ENCODE measurements at places on chromosomes 16 and 17.

- no peak for DNase-seq
These were observed 25.7 kb upstream of the SLC47A1 start for GRCh38 chr17:19507775-19508576.

GRCh38 chr16:1154291-1154886 lies 1.5 kb downstream of the CACNA1H start:
- DNase-seq, result no peak

DNA sequence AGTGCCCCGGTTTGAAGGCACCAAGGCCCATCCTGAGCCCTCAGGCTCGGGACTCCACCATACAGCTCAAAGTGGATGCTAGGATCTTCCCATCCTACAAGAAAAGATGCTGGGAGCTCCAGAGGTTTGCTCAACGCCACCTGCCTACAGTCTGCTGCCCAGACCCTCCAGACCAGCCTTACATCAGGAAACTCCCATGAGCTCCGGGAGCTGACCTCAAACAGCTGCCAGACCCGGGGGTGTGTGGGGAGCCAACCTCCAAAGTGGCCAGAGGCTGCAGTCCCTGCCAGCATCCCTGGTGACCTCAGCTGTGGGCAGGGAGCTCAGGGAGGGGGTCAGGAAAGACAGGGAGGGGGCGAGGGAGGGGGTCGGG lies 43.8 kb downstream of the C16orf82 start:
- no peak for DNase-seq

- no peak for DNase-seq
These were observed 1.6 kb downstream of the AHSP start for GRCh38 chr16:31529108-31529936.

GRCh38 chr16:67893743-67894399 lies 817 bp downstream of the PSKH1 start:
- DNase-seq, result no peak

DNA sequence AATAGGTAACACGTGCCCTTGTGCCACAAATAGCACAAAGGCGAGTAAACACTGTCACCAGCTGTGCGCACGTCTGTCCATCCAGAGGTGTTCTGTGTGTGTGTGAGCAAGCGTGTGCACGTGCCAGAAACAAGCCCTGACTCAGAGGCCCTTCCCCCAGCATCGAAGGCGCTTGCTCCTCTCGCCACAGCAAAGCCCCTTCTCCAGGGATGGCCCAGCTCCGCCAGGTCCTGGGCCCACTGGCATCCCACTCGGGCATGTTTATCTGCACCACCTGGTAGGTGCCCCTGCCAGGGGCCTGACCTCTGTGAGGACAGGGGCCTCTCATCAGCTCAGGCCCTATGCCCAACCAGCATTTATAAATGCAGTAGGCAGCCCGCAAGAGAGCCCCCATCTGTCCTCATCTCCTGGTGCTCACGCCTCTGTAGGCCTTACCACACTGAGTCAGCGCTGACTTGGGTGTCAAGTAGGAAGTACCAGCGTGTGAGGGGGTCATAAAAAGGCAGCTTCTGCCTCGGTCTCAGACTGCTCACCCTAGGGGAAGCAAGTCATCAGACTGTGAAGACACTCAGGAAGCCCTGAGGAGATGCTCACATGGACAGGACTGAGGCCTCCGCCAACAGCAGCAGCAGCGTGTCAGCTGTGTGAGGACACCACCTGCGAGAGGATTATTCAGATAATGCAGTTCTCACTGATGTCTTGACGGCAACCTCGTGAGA lies 10.8 kb downstream of the TMEM235 start:
- no peak for DNase-seq

GRCh38 chr16:79871906-79872305 lies 271.4 kb upstream of the MAF start:
- DNase-seq, result no peak

DNA sequence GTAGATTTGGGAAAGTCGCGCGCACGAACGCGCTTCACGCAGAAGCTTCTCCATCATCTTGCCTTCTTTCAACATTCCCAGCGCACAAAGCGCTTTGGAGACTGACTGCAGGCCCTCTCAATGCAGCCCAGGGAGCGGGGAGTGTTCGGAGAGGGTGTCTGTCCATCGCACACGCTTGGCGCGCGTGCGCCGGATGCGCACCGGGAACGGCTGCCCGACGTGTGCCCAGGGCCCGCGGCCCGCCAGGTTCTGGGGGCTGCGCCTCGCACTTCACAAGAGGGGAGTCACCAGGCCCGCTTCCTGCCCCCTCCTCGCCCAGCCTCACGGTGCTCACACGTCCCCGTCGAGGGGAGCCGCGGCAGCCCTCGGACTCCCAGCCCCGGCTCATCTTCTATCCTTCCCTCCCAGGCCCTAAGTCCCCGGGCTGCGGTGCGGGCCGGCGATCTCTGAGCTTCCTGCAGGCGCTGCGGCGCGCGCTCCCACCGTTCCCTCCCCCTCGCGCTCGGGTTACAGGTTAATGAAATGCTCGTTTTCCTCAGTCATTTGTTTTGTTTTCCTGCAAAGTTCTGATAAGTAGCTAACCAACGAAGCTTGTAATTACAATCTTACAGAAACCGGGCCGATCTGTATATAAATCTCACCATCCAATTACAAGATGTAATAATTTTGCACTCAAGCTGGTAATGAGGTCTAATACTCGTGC lies 2.8 kb upstream of the IRX3 start:
- no peak for DNase-seq

All from esophagus squamous epithelium (tissue), 5 donors.